CD8-positive, alpha-beta memory T cell (primary cell): ENCODE measurements at places on chromosomes 1 and 21. TPM values are rescaled to one million over a fixed set of nuclear protein-coding genes. Genes with fewer than 3 reads are reported as not detected.

DNA sequence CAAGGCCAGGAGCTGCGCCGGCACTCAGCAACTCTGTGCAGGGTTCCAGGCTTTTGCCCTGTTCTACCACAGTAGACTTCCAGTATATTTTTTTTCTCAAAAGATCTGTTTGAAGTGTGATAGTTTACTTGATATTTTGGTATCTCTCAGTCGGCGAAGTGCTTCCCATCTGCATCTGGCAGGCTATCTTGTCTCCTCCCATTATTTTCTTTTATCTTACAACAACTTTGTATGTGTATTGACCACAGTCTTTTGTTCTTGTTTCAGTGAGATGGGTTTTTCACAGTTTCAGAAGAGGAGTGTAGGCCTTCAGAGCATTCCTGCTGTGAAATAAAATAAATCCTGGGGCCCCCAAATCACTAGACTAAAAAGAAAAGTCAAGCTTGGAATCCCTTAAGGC is 292.9 kb downstream of the PTGER3 start:
- DNase-seq, result no peak

DNA sequence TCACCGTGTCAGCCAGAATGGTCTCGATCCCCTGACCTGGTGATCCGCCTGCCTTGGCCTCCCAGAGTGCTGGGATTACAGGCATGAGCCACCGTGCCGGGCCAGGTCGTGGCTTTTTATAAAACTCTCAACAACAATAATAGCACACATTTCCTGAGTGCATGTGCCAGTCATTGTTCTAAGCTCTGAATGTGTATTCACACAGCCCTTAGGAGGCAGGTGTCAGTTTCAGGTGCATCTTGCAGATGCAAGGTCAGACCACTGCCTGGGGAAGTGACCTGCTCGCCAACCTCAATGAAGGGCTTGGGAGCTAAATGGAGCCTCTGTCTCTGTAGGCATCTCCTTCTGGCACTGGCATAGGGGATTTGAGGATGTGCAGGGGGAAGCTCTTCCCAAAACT is 1.6 kb upstream of the LEFTY2 start:
- no peak for DNase-seq

DNA sequence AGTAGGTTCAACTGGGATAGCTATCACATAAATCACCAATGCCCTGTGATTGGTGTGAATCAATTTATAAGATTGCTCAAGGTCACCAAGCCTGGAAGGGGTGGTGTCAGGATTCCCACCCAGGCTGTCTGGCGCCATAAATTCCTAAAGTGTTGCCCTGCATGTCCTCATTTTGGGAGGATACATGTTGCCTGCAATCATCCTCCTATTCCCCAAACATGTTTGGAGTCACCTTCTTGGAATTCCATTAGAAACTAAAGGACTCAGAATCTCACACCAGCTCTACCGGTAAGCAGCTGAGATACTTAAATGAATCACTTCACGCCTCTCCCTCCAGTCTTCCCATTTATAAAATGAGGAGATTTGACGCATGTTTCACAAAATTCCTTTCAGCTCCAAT is 54.1 kb upstream of the SLC45A1 start:
- DNase-seq, result no peak

GRCh38 chr1:189438808-189439207 is 1038.9 kb downstream of the BRINP3 start:
- no peak for DNase-seq

GRCh38 chr1:243923292-243924171 is 73.5 kb upstream of the AKT3 start:
- no peak for DNase-seq

DNA sequence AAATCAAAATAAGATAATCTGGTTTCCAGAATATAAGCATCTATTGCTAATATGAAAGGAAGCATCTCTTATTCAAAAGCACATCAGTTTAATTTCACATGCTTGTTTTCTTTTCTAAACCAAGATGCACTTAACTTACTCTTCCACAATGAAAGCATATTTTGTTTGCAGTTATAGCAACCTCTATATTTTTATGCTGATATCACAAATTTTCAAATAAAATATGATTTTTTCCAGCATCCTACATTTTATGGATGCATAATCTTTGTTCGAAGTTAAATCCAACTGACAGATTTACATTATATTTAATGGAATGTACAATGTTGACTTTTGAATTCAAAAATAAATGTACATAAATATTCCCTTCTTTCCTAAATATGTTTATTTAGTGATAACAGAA is 978.3 kb upstream of the B3GALT2 start:
- DNase-seq, result no peak

GRCh38 chr21:30271156-30271555 is 11.6 kb downstream of the KRTAP24-1 start:
- no peak for DNase-seq

DNA sequence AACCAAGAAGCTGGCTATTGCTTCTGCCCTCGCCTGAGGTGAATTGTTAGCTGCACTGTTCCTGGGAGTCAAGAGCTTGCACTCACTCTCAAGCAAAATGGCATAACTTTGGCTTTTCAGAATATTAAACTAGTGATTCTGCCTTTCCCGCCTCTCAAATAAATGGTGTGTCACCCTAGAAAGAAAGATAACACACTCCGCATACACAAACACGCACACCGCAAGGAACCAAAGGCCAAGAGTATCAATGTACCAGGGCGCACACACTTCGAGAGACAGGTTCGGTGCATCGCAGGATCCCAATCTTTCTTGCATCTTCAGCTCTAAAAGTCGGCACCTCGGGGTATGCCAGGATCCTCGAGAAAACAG is 470 bp upstream of the RTCA start:
- no peak for DNase-seq

GRCh38 chr1:192967211-192967877 is 91.8 kb downstream of the UCHL5 start:
- DNase-seq, result no peak

GRCh38 chr1:6268415-6268814 is 7.5 kb upstream of the GPR153 start:
- DNase-seq, result no peak

DNA sequence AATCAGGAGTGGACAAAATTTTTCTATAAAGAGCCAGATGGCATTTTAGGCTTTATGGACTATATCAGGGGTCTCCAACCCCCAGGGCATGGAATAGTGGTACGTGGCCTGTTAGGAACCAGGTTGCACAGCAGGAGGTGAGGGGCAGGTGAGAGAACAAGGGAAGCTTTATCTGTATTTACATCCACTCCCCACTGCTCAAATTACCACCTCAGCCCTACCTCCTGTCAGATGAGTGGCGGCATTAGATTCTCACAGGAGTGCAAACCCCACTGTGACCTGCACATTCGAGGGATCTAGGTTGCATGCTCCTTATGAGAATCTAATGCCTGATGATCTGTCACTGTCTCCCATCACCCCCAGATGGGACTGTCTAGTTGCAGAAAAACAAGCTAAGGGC is 13.9 kb downstream of the PHTF1 start:
- no peak for DNase-seq

DNA sequence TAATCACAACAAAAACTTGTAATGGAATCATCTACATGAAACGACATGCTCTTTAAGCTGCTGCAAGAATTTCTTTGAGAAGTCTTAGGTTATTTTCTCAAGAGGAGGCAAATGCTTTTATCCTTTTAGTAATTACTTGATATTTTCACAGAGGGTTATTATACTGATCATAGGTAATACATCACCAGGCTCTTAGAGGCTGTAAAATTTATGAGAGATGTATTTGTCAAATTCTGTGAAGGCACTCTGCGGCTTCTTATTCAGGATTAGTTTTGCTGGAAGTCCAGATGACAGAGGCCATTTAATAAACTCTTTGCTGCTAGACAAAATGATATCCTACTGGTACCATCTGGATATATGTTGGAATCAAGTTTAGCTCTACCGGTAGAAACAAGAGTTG is 624.3 kb upstream of the BRINP3 start:
- DNase-seq, result no peak

DNA sequence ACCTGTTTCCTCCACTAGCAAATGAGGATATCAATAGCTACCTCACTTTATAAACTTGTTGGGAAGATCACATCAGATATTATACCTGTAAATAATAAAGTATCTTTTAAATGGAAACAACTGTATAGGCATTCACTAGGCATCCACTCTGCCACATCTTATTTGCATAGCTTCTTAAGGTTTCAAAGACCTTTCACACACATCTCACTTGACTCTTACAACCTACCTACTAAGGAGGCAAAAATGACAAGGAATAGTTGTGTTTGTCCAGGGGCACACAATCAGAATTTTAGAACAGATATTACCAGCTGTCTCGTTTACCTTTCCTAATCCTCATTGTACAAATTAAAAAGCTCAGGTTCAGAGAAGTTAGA is 51.5 kb downstream of the VANGL2 start:
- no peak for DNase-seq

DNA sequence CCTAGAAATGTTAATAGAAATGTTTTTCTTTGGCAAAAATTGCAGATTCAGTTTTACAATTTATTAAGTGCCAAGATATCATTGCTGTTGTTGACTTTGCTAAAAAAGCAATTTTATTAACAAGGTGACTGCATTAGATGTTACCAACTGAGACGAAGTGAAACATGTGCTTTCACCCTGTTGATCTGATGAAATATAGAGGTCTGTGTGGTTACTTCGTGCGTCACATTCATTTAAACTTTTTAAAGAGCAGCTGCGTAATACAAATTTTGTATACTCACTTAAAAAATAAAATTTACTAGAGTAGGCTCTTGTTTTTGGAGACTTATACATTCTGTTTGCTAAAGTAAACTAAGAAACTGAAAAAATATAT is 465.7 kb downstream of the USP25 start:
- no peak for DNase-seq

DNA sequence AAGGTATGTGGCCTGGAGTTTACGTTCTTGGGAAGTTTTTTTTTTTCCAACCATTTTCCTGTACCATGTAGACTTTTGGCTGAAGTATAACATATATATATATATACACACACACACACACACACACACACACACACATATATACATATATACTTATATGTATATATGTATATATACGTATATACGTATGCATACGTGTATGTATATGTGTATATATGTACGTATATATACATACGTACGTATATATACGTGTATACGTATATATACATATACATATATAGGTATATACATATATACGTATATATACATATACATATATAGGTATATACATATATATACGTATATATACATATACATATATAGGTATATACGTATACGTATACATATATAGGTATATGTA is 18.9 kb downstream of the CR1 start:
- no peak for DNase-seq

DNA sequence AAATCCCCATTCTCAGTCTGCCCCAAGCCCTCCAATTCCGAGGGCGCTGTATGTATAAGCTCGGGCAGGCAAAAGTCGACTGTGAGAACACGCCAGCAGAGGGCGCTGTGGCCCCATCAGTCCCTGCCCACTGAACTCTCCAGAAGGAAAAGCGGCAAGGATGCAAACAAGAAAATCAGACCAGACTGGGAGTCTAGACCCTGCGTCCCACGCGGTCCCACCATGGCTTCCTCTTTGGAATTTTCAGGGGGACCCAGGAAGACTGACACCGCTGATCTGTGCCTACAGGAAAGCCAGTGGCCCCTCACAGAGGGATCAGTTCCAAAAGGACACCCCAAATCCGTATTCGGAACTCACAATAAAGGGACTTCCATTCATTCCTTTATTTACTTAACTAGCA is 19.5 kb downstream of the TEX35 start:
- DNase-seq, result peak; percentile 59

- DNase-seq, result no peak
These were observed 13.2 kb downstream of the CAPZB start for GRCh38 chr1:19472174-19472573.

GRCh38 chr1:4425892-4426291 is 228.5 kb upstream of the AJAP1 start:
- DNase-seq, result no peak

DNA sequence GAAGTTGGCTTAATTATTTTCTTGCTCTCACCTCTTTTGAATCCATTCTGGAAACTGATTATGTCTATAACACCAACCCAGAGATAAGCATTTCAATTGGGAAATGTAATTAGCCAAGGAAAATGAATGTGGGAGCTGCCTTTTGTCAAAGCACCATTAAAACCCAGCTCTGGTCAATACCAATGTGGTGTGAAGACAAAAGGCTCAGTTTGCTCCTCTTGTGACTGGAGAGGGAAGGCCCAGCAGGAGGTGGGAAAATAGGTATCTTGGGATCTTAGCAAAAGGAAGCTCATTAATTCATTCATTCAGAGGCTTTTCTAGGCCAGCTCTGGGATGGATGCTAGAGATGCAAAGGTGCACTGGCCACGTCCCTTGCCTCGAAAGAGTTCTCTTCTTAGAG is 75.0 kb upstream of the SELENON start:
- no peak for DNase-seq

DNA sequence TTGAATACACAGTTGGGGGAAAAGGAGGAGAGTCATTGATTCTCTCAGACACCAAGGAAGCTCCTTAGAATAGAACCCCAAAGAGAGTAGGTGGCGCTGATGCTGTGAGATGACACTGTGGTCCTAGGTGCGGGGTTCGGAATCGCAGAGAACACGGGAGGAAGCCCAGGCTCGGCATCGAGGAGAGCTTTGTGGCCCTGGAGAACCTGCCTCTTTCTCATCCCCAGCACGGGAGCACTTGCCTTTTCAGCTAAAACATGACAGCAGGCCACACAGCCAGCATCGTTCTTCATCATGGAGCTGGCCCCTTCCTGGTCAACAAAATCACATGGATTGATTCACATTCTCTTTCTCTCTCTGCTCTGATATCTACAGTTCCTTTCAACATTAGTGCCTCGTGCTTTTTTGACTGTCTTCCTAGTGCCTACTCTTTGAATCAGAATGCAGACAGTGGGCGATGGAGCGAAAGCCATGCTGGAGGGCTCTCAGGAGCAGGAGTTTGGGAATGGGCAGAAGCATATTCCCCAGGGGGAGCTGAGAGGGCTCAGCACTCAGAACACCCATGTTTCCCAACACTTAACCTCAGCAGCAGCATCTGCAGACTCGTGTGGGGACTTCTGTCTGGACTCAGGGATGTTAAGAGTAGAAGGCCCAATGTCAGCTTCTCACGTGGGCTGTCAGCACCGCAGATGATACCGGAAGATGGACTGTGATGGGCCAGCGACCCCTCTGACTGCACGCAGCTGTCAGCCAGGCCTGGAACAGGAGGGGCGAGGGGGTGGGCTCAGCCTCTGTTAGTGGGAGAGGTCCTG is 539.4 kb downstream of the KIF26B start:
- no peak for DNase-seq

The TTLL7 gene
- polyA plus RNA-seq, result 0.13 TPM

The FNBP1L gene
- polyA plus RNA-seq, result 0.17 TPM

The ICOSLG gene
- 2.3 TPM for polyA plus RNA-seq

The AKR7A3 gene
- not detected for polyA plus RNA-seq

The RHCE gene
- 0.18 TPM for polyA plus RNA-seq
